ENCODE measurements at places on chromosomes 1 and 21.
A peak's percentile ranks its signal among the peaks of the same experiment; 100 is the strongest.

GRCh38 chr1:181036107-181036836, 2.5 kb downstream of the MR1 start:
- no peak for DNase-seq

DNA sequence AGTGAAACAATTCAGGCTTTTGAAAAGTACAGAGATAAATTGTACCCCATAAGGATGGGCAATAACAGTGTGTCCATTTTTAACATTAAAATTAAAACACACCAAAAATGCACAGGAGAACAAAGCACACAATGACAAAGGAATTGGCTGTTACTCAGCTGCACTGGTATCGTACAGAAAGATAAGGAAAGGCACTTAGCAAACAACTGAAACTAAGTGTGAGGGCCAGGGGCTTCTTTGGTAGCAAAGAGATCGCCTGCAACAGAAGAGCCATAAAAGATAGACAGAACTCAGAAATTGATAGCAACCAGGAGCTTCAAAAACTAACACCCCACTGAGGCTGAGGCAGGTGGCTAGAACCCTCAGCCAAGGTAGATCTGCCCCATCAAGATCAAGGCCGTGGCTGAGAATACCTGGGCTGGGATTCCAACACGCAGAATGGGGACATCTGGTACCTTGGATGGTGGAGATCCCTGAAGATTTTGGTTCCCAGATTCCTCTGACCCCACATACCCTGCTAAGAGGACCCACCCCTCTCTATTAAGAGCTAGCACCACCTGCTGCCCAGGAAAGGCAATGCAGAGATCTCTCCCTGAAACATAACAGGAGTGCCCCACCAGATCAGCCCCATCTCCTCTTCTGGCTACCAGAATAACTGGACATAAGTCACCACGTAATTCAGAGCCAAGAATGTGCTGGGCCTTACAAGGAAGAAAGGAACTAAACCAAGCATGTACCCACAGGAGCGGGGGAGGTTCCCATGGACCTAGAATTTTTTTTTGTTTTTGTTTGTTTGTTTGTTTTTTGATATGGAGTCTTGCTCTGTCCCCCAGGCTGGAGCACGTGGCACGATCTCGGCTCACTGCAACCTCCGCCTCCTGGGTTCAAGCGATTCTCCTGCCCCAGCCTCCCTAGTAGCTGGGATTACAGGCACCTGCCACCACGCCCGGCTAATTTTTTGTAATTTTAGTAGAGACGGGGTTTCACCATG, 16.2 kb downstream of the PLEKHO1 start:
- no peak for DNase-seq

DNA sequence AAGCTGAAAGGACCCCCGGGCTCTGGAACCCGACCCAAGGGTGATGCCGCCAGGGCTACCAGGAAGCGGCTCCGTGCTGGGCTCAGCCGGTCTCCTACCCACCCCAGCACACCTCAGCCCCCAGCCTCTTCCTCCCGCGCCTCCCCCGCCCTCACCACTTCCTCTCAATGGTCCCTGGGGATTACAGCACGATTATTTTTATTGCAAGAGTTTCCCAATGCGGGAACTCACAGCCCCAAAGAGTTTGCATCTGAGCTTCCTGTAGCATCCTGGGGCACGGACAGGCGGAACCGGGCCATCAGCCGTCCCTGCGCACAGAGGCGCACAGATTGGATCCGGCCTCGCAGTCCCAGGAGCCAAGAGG, 8.7 kb upstream of the SLX9 start:
- DNase-seq = peak; percentile 76

GRCh38 chr1:195082183-195082582, 1526.1 kb downstream of the KCNT2 start:
- DNase-seq = no peak

GRCh38 chr21:33820230-33820770, 95.3 kb downstream of the ATP5PO start:
- no peak for DNase-seq

DNA sequence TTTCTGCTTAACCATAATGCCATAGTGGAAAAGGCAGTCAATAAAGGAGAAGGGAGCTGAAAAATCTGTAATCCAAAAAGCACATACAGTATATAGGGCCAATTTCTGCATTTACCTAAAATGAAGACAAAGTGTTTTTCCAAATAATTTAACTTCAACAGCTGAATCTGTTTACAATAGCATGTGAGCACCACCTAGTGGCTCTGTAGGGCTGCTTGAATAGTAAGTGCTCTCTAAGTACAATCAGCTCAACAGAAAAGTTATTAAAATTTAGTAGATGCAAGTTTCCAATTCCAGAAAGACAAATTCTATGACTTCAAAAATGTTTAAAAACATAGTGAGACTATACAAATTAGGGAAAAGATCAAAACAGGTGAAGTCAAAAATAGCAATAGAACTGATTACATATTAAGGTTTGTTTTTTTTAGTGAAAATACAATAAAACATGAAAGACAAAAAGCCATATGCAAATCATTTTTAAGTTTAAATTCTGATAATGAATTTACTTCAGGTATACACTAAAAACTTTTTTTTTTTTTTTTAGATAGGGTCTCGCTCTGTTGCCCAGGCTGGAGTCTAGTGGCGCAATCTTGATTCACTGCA, 220.0 kb downstream of the SETD4 start:
- DNase-seq = peak; percentile 22

DNA sequence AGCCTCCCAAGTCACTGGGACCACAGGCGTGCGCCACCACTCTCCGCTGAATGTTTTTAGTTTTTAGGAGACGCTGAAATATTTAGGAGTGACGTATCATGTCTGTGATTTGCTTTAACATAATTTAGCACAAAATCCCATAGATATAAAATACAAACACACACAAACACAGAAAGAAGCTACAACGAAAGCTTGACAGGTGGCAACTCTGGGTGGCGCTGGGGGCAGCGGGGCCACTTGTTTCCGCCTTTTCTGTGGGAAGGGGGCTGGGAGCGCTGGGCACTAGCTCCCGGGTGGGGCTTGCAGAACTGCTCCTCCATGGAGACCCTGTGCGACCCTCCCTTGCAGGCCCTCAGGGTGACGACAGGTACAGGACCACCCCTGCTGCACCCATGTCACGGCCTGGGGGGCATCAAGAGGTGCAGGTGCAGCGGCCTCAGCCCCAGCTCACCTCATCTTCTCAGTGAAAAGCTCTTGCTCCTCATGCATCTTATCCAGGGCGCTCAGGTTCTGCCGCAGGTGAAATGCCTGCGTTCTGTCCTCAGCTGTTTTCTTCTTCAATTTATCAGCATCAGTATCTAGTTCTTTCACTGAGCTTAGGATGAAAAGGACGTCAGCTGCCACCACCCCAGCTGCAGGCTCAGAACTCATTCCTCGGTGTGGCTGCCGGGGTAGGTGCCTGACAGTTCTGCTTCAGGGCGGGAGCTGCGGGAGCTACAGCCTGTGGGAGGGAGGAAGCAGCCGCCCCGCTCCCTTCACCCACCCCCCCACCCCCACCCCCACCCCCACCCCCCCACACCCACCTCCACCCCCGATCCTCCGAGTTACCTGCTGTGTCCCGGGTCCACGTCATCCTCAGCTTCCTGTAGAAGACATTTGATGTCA, 15.3 kb downstream of the CFAP74 start:
- no peak for DNase-seq

Data from GM18507 (cell line).